KBM-7 (cell line): ENCODE measurements at places on chromosomes 13 and 19.

GRCh38 chr19:45305421-45305820, 17.3 kb downstream of the CKM start:
- no peak for DNase-seq

- DNase-seq = no peak
These were observed 17.4 kb downstream of the VASP start for GRCh38 chr19:45524575-45525129.

- DNase-seq = peak; percentile 86
These were observed 25.8 kb upstream of the MAP3K10 start for GRCh38 chr19:40165362-40165937.

DNA sequence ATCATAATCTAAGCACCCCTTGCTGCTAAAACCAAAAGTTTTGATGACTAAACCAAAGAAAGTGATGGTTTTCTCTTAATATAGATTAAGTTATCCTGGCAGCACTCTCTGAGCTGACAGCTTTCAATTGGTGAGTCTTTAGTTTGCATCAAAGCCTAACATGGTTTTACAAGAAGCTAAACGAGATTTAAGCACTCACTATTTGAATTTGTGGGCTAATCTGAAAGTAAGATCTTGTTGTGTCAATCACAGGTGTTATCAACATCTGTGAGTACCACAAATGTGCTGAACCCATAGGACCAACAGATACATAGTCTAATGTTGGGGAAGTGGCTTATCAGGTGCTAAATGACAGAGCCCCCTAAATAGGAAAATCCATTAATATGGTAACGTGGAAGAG, 223.9 kb downstream of the LHFPL6 start:
- no peak for DNase-seq

DNA sequence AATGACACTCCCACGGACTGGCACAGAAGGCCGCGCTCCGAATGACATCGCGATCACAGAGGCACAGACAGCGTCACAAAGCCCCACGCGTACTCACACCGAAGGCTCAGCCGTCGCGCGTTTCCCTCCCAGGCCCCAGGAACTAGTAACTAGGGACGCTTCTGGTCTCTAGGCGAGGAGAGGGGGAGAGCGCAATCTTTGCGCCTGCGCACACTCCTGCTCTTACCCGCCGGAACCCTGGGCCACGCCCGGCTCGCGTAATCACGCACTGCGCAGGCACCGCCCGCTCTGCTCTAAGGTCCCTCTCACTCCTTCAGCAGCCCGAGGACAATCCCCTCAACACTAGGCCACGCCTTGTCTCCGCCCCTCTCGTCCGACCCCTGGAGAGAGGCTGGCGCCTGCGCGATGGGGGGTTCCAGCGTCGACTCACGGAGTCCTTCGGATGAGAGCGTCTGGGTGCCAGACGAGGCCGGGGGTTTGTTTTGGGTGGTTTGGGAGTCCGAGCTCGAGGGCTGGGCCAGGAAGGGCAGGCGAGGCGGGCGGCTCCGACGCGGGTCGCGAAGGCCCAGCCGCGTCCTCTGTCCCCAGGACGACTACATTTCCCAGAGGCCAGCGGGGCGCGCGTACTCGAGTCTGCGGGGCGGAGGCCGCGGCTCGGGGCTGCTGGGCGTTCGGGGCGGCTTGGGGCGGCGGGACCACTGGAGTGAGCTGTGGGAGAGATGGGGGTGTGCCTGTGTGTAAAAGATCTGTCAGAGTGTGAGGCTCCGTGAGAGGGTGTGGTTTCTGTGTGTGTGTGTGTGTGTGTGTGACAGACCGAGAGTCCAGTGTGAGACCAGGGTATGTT, at the start of gene ZNF471:
Gene ZNF471 (plus strand): TSS at position 410 of the 844 bp plus-strand sequence. CDS start 3,717 bp downstream, outside the sequence.
- peak; percentile 99 for DNase-seq

- no peak for DNase-seq
These were observed 392.9 kb downstream of the PCDH9 start for GRCh38 chr13:66837246-66837645.
